ENCODE measurements at places on chromosomes 13 and 19.

GRCh38 chr19:33953023-33953422 is 156.4 kb downstream of the KCTD15 start:
- no peak for DNase-seq

DNA sequence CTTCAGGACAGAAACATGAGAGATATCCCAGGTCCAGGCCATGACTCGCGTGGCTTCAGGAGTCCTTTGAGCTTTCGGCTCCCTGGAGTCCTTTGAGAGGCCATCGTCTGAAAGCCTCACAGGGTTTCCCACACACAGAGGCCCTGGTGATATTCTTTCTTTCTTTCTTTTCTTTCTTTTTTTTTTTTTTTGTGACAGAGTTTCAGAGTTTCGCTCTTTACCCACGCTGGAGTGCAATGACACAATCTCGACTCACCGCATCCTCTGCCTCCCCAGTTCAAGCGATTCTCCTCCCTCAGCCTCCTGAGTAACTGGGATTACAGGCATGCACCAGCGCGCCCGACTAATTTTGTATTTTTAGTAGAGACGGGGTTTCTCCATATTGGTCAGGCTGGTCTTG is 5.5 kb downstream of the SIN3B start:
- DNase-seq = no peak

- no peak for DNase-seq
Observed at GRCh38 chr13:111462221-111462764, 141.9 kb downstream of the TEX29 start.

GRCh38 chr13:33072282-33072681 is 56.1 kb downstream of the KL start:
- no peak for DNase-seq

DNA sequence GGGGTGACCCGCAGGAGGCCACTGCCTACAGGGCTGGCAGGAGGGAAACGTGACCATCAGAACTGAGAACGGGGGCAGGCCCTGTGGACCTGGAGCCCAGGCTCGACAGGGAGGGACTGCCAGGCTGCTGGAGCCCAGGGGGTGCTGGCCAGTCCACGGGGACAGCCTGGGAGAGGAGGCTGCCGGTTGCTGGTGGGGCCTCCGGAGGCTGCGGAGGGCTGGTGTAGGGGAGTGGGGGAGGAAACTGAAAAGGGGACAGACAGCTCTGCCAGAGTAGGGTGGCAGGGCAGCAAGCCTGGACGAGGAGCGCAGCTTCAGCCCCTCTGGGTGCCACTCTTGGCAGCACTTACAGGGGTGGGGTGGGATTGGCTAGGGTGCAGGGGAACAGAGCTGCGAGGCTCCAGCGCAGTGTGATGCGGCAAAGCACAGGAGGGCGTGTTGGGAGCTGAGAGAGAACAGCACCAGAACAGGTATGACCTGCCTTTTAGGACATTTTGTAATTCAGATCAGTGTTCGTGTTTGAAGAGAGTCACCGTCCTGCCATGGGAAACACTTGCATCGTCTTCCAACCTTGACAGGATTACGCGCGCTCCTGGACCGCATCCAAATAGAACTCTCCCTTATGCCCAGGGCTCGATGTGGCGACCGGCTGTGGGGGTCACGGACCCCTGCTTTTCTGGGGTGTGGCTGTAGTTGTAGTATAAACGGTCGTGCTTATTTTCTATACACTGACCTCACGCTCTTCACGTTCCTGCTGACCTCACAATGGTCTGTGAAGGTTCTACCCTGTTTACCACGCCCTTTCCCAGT is 19.9 kb upstream of the ARHGEF7 start:
- no peak for DNase-seq

- no peak for DNase-seq
Observed at GRCh38 chr13:111962431-111962891, 104.5 kb upstream of the SOX1 start.

DNA sequence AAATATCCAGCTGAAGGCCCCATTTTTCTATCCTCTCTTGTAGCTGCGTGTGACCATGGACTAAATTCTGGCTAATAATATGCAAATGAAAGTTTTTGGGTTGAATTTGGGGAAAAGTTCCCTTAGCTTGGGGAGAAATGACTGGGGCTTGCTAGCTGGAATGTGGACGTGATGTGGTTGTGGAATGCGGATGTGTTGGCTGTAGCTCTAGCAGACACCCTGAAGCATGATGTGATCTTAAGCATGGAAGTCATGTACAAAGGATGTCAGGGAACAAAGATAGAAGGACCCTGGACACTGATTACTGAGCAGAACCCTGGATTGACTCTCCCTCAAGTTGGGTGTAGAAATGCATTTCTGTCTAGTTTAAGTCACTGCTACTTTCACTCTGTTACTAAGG is 25.4 kb upstream of the SCEL start:
- no peak for DNase-seq

DNA sequence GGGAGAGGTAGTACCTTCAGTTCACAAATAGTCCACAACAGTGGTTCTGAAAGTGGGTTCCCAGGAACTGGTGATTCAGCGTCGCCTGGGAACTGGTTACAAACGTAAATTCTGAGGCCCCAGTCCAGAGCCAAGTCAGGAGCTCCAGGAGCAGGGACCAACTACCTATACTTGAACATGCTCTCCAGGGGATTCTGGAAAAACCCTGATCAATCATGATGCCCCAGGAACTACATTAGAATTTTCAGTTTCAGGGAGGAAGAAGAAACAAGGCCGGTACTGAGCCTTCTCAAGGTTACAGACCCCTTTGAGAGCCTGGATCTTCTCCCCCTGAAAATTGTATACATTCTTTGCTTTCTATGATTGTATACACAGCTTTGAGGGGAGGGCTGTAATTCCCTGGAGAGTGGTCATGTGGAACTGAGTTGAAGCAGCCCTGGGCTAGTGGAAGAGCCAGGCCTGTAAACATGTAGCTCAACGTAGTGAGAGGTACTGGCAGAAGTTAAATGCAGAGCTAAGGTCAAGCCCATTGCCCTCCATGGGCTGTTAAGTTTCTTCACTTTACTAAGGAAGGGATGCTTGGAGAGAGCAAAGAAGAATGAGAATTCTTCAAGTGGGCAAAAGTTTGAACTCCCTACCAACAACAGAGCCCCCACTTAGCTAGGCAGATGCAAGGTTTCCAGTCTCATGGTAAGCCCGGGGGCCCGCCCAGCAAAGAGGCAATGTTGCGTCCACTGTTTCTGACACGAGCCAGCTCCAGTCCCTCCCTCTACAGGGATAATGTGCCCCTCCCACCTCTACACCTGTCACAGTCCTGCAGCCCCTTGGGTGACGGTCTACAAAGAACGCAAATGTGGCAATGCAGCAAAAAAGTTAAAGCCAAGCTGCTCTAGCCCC is 17.0 kb downstream of the DOCK9 start:
- DNase-seq = no peak

Data from hindlimb muscle (tissue), 1 donor.